ENCODE measurements at places on chromosomes 4 and X. TPM values are rescaled to one million over a fixed set of nuclear protein-coding genes. Genes with fewer than 3 reads are reported as not detected.

ARHGEF6 gene
- 14.2 TPM for total RNA-seq

DNA sequence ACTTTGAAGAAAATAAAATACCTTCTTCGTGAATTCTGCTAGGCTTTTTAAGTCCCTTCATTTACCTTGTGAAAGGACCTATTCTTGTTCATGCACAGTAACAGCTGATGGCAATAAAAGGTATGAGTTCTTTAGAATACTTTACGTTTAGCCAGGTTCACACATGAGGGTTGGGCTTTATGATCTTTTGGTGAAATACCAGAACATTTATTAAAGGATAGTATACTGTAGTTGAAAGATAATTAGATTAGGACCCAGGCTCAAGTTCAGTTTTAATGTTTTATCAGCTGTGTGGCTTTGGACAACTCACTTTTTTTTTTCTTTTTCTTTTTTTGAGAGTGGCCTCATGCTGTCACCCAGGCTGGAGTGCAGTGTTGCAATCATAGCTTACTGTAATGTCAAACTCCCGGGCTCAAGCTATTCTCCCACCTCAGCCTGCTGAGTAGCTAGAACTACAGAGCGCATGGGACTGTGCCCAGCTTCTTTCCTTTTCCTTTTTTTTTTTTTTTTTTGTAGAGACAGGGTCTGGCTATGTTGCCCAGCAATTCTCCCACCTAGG is 28.2 kb upstream of the NEIL3 start:
- no peak for DNase-seq

DNA sequence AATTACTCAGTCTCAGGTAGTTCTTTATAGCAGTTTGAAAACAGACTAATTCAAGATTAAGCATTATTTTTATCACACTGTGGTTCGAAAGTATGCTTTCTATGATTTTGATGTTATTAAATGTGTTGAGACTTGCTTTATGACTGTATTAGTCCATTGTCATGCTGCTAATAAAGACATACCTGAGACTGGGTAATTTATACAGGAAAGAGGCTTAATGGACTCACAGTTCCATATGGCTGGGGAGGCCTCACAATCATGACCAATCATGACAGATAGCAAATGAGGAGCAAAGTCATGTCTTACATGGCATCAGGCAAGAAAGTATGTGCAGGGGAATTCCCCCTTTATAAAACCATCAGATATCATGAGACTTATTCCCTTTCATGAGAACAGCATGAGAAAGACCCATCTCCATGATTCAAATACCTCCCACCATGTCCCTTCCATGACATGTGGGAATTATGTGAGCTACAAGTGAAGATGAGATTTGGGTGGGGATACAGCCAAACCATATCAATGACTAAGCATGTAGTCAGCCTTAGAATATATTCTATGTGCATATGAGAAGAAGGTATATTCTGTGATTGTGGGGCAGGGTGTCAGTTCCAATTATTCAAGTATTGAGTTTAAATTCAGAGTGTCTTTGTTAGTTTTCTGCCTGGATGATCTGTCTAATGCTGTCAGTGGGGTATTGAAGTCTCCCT is 44.6 kb upstream of the UGT2A1 start:
- DNase-seq, result no peak

GRCh38 chr4:706834-707598 is 1.4 kb downstream of the PCGF3 start:
- no peak for DNase-seq

DNA sequence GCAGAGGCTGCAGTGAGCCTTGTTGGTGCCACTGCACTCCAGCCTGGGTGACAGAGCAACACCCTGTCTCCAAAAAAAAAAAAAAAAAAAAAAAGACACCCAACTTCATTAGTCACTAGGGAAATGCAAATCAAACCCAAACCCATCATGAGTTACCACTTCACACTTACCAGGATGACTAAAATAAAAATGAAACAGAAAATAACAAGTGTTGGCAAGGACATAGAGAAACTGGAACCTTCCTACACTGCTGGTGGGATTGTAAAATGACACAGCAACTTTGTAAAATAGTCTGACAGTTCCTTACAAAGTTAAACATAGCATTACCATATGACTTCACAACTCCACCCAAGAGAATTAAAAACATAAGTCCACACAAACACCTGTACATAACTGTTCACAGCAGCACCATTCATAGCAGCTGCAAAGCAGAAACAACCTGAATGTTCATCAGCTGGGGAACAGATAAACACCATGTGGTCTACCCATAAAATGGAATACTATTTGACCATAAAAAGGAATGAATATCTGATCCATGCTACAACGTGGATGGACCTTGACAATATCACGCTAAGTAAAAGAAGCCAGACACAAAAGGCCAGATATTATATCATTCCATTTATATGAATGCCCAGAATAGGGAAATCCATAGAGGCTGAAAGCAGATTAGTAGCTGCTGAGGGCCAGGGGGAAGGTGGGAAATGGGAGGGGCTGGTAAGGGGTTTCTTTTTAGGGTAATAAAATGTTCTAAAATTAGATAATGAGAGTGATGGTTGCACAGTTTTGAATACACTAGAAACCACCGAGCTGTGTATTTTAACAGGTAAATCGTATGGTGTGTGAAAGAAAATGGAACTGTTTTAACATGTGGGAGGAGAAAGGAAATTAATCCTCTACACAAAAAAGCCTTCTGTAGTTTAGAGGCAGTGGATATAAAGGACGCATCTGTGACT is 18.3 kb downstream of the CD99L2 start:
- no peak for DNase-seq

GPRIN3 gene
- 5.4 TPM for total RNA-seq

DNA sequence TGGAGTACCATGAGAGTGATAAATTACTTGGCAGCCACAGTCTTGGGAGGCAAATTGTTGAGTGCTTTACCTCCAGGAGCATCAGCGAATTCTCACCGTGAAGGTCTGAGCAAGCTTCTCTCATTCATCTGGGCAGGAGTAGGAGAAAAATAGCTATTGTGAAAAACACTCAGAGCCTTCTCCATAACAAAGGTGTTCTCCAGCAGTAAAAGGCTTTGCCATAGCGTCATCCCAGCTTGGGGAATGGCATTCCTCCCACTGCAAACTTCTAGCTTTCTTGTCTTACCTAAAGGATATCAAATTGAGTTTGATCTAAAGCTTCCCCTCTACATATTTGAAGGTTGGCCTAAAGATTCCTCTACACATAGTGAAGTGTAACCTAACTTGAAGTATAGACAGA is 29.8 kb upstream of the MAGEA11 start:
- DNase-seq, result no peak

GRCh38 chrX:44494357-44494756 is 48.3 kb downstream of the FUNDC1 start:
- no peak for DNase-seq

CYSLTR1 gene
- 6.8 TPM for total RNA-seq

DNA sequence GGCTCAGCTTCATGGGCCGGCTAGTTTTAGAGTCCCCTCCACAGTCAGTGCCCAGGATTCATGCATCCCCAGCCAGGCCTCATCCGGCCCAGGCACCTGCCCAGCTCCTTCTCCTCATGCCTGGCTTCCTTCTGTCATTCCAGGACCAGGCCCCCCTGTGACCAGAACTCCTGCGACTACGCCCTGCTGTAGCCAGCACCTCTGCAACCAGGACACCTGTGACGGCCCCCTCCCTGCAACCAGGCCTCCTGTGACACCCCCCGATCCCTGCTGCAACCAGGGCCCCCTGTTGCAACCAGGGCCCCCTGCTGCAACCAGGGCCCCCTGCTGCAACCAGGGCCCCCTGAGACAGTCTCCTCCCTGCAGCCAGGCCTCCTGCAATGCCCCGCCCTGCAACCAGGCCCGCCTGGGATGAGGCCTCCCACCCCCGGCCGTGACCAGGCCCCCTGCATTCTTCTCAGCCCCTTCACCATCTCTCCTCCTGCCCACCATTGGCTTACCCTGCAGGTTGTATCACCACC is 46.8 kb downstream of the HTRA3 start:
- DNase-seq, result peak; percentile 77

- no peak for DNase-seq
Measured at GRCh38 chr4:41454423-41454822, 83.5 kb upstream of the LIMCH1 start.

- no peak for DNase-seq
Measured at GRCh38 chrX:15087747-15088146, 182.1 kb downstream of the ASB9 start.

DNA sequence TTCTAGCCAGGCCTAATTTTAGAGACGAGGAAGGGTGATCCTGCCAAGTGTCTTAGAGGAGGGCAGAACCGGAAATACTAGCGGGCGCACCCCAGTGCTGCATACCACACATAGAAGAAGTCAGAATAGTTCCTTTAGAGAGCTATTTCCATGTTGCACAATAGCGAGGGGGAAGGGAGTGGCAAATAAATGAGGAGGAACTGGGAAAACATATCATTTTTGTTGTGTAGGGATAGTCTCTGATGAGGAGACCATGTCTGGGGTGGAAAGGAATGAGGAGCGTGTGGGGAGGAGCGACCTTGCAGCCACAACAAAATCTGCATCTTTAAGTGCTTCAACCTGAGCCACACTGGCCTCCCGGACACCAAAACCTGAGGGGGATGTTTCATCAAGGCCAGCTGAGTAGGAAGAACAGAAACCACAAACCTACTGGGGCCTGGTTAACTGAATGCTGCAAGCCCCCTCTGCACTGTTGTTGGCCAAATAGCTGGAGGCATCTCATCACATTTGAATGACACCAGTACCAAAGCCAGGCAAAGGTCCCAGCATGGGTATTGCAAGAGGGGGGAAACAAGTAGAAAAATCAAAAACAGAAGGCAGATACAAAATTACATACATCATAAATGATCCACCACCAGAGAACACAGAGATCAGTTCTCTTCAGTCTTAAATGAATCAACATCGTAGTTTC is 26.7 kb upstream of the C1QTNF7 start:
- DNase-seq, result peak; percentile 88

GAGE12H gene
- total RNA-seq, result not detected

BEND4 gene
- total RNA-seq, result 0.24 TPM

- no peak for DNase-seq
Measured at GRCh38 chr4:145545538-145546174, 64.0 kb downstream of the SMAD1 start.
